Stimulated activated CD4-positive, alpha-beta T cell treated with anti-CD3 and anti-CD28 coated beads, Interleukin-12 subunit alpha, Interleukin-12 subunit beta, amount 100 ng/mL, for 4 hours (primary cell): ENCODE measurements at places on chromosomes 3 and 15.

DNA sequence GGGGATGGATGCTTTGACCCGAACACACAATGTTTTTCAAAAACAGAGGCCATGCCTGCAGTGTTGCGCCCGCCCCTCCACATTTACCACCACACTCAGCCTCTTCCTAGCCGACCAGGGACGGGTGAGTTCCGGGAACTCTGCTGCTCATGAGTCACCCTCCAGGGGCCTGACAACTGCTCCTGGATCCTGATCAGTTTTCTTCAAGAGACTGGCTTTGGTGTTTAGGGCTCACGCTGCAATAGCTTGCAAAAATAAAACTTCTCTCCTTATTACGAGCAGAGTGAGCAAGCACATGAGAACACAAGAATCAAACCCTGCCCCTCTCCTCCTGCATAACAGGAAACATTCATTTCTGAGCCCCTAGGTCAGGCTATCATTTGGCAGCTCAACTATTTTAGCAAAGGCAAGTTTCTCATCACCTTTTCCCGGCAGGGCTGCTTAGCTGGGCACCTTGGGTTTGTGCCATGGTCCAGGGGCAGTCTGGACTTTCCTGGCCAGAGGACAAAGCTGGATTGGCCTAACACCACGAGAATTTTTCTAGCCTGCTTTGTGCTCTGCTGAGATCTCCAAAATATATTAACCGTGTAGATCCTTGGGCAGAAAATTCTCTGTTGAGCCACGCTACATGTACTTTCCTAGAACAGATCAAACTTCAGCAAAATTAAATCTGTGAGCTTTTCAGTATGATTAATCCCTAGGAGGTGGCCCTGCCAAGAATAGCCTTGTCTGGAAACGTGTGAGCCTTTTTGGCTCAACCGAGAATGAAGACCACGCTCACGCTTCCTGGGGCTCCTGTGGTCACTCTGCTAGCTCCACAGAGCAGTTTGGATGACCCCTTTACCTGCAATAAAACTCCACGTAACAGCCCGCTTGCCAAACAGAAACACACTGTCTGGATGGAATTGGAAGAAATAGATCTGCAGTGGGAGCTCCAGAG, 52.7 kb upstream of the SPATA12 start:
- DNase-seq = no peak

- no peak for DNase-seq
Observed at GRCh38 chr3:127451321-127451720, 139.2 kb downstream of the TPRA1 start.

DNA sequence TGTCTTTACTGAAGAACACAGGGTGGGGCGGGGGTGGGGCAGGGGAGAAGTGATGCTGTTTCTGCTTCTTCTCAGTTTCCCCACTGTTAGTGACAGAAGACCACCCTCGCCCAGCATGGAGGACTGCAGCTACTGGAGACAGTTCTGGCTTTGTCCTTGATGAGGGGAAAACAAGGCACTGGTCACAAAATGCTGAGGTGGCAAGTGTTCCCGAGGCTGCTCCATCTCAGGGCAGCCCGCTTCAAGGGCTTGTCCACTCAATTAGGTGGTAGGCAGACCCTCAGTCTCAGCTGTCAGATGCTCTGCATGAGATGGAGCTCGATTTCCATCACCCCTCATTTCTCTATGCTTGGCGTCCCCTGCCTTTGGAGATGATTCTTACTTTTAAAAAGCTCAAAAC, 33.8 kb upstream of the RYK start:
- DNase-seq = no peak

GRCh38 chr3:129934234-129935123, 40.0 kb upstream of the TRH start:
- peak; percentile 17 for DNase-seq

DNA sequence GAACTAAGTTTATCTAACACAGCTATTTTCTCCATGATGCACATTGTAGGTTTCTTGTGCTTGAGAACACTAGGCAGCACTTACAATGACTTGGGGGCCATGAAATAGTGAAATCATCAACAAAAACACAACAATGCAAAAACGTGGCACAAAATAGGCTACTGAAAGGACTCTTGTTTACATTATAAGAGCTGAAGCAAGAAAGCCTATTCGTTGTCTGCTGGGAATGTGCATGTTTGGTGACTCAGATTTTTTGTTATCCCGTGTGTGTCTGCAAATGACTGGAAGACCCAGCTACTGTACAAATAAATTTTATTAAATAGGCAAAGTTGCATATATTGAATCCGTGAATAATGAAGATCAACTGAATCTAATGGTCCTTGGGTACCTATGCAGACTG, 85.0 kb downstream of the TCF12 start:
- no peak for DNase-seq

GRCh38 chr3:38030126-38031021, 932 bp upstream of the PLCD1 start:
- DNase-seq = no peak

- no peak for DNase-seq
Observed at GRCh38 chr3:64756398-64756986, 68.7 kb upstream of the ADAMTS9 start.

DNA sequence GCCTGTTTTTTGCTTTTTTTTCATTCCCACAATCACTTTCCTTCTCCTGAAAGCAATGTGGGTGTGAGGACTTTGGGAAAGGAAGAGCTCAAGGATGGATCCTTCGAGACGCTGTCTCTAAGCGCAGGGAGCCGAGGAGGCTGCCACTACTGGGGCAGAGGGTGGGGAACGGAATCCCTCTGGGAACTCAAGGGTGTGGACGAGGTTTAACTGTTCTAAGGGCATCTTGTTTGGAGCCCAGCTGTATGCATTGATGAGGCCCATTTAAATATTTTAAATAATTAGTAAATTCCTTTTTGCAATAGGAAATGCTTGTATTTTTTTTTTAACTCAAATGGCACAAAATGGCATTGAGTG, 124.4 kb upstream of the MEF2A start:
- DNase-seq = no peak
